ENCODE measurements at places on chromosomes 12 and 14. TPM values are rescaled to one million over a fixed set of nuclear protein-coding genes. Genes with fewer than 3 reads are reported as not detected.

DNA sequence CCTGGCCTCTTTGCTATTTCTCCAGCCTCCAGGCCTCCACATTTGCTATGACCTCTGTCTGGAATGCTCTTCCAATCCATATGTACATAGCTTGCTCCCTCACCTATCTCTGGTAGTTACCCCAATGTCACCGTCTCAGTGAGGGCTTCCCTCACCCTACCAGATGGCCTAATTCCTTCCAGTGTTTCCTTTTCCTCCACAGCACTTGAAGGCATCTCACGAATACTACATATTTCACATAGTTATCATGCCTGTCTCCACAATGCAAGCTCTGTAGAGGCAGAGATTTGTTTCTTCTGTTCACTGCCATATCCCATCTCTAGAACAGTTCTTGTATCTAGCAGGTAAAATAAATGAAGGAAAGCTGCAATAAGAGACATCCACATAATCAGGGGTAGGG is 21.3 kb upstream of the HSP90B1 start:
- H3K27me3 ChIP-seq: no peaks in the 10 kb centered on the region
- no peaks in the 10 kb centered on the region for H3K36me3 ChIP-seq
- no peak overlapping the region for H3K27ac ChIP-seq
- H3K4me1 ChIP-seq: no peaks in the 10 kb centered on the region
- no peak overlapping the region for H3K4me3 ChIP-seq

The PGF gene
- total RNA-seq: 0.26 TPM

- H3K27me3 ChIP-seq: no peaks in the 10 kb centered on the region
- H3K4me1 ChIP-seq: no peaks in the 10 kb centered on the region
- H3K27ac ChIP-seq: no peak overlapping the region
- no peaks in the 10 kb centered on the region for H3K36me3 ChIP-seq
Observed at GRCh38 chr12:67740711-67741110, 92.2 kb downstream of the DYRK2 start.

GRCh38 chr12:28540324-28540714 is 350.1 kb downstream of the CCDC91 start:
- no peak for DNase-seq
- no peaks in the 10 kb centered on the region for H3K27me3 ChIP-seq
- no peak overlapping the region for H3K27ac ChIP-seq
- no peak overlapping the region for H3K4me3 ChIP-seq
- H3K4me1 ChIP-seq: peaks cover 13% of the 10 kb centered on the region
- no peaks in the 10 kb centered on the region for H3K36me3 ChIP-seq

DNA sequence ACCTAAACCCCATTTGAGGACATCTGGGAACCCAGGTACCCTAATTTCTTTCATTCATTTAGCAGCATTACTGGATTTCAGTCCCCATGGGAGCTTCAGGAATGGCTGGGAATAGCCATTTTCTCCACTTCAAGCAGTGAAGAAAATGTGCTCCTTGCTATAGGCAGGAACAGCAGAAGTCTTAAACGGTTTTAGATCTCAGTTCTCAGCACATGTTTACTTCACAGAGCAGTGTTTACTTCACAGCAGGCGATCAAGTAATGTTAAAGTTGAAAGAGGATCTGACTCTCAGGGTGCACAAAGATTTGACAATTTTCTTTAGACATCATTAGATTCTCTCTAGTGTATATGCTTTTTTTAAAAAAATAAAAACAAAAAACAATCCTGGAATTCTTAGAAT is 109.3 kb downstream of the TBC1D30 start:
- H3K4me1 ChIP-seq: no peaks in the 10 kb centered on the region
- no peaks in the 10 kb centered on the region for H3K36me3 ChIP-seq
- no peaks in the 10 kb centered on the region for H3K27me3 ChIP-seq
- no peak overlapping the region for H3K27ac ChIP-seq
- no peak overlapping the region for H3K4me3 ChIP-seq

- no peak overlapping the region for H3K4me3 ChIP-seq
- H3K27ac ChIP-seq: no peak overlapping the region
- peaks cover 11% of the 10 kb centered on the region for H3K27me3 ChIP-seq
- no peaks in the 10 kb centered on the region for H3K36me3 ChIP-seq
Observed at GRCh38 chr12:91239481-91239880, 56.9 kb upstream of the DCN start.

All from PC-3 (cell line).